NCI-H446 (cell line): ENCODE measurements at places on chromosomes 5 and 9.

DNA sequence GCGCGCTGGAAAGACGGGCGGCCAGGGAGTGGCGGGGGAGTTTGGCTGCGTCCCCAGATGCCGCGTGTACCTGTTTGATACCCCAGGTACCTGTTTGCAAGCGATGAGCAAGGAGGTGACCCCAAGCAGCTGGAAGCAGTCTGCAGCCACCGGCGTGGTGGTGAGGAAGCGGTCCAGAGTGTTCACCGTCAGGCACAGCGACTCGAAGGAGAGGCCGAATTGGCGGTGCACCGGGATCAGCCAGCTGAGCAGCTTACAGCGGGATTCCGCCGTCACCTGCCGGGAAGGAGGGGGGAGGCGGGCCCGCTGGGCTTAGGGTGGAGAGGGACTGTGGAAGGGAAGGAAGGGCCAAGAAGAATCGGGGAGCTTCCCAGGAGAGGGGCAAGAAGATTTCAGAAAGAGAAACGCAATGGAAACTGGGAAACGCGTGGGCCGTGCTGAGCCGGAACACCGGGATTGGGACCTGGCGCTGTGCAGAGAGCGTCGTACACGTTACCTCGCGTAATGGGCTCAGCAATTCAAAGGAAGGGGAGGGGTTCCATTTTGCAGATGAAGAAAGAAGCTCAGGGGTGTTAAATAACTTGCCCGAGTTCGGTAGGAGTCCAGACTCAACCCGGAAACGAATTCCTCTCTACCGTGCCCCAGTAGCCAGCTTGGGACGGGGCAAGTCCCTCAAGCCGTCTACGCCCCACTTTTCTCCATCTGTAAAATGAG lies 980 bp downstream of the CCNO start:
- no peak for DNase-seq

GRCh38 chr5:14236757-14237156 lies 93.6 kb downstream of the TRIO start:
- DNase-seq = no peak

DNA sequence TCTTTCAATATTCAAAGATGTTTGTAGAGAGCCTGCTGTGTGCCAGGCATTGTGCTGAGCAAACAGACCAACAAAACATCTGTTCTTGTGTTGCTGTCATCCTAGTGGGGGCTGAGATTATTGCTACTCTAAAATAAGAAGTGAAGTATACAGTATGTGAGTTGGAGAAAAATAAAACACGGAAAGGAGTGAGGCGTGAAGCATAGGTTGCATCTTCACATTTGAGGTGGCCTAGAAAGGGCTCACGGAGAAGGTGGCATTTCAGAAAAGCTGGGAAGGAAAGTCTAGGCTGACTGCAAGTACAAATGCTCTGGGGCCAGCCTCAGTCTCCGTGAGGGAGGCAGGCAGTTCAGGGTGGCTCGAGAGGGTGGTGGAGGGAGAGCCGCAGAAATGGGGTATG lies 80.3 kb downstream of the CSNK1A1 start:
- no peak for DNase-seq

DNA sequence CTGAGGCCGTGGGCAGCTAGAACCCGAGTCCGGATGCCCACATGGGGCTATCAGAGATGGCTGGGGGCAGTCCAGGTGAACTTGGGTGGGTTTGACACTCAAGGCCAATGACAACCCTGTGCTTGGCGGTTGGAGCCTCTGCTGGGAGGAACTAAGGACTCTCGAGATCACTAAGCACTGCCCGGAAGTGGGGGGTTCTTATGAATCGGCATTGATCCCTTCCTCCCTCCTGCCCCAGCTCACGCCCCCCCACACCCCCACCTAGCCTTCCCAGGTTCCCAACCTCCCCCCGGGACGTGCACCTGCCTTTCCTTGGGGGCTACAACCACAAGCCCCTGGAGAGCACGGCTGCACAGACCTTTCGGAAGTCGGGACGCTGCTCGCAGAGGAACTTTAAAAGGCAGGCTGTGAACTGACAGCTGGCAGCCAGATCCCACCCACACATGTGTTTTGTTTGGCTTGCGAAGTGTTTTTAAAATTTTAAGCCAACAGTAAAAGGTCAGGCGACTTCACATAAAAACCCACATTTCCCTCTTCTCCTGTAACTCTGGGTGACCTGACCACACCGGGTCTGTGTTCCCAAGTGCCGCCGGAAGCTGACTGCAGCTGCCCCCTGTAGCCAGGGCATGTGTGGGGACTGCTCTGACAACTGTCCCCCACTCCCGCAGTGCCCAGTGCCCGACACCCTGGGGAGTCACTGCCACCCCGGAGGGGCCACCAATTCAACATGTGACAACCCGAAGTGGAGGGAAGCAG lies 5.1 kb upstream of the RALGDS start:
- DNase-seq = no peak

GRCh38 chr5:35876922-35877321 lies 20.2 kb downstream of the IL7R start:
- no peak for DNase-seq

- DNase-seq = no peak
Measured at GRCh38 chr9:14310311-14310710, 3.6 kb downstream of the NFIB start.

- peak; percentile 8 for DNase-seq
Measured at GRCh38 chr9:111566234-111566633, 33.2 kb downstream of the PTGR1 start.

DNA sequence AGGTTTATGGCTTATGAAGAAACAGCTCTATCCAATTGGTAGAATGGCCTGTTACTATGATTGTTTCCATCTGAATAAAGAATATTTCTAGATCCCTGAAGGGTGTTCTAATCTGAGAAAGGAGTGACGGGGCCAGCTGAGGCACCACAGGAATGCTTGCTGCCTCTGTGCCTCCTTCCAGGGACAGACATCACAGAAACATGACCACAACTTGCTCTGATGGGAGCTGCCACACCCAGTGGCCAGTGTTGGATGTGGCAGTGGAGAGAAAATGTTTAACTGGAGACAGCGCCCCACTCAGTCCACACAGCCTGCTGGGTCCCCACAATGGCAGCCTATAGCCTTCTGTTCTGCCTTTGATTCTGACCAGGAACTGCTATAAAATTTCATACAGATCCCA lies 38.6 kb upstream of the TESK1 start:
- DNase-seq = no peak

DNA sequence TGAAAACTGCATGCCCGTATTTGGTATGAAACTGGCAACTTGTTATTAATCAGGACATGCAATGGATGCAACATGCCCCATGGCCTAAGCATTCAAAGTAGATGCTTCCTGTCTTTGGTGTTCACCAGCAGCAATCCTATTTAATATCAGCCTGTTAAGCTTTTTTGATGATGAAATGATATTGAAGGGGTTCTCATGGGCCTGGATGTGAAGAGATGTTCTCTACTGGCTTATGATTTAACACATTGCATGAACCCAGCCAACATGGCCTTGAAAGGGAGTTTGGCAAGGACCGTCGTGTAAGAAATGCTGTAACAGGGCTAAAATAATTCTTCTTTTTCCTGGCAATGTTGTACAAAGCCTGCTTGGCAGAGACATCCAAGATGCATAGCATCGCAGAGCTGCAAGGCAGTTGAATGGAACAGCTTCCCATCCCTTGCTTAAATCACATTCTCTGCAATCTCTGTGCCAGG lies 111.2 kb downstream of the SMARCA2 start:
- DNase-seq = peak; percentile 61

DNA sequence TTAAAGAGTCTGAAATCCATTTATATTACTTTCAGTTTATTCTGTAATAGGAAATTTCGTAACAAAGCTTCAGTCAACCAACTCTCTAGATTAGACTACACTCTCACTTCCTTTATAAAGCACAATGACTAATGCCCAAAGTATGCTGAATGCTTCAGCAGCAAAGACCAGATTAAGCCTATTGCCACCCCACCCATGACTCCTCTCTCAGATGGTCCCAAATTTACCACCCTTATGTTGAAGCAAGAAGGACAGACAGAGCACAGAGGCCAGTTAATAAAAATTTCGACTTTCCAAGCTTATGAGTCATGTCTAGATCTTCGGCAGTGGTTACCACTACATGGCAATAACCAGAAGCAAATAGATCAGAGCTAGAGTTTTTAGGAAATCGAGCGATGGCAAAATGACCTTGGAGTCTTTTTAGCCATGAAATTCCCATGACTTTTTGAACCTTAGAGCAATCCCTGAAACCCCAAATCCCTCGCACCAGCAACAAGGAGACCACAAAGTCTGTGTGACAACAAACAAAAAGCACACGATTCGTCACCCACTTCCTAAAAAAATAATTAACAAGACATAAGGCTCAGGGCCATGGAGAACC lies 287.8 kb upstream of the RASA1 start:
- DNase-seq = no peak

DNA sequence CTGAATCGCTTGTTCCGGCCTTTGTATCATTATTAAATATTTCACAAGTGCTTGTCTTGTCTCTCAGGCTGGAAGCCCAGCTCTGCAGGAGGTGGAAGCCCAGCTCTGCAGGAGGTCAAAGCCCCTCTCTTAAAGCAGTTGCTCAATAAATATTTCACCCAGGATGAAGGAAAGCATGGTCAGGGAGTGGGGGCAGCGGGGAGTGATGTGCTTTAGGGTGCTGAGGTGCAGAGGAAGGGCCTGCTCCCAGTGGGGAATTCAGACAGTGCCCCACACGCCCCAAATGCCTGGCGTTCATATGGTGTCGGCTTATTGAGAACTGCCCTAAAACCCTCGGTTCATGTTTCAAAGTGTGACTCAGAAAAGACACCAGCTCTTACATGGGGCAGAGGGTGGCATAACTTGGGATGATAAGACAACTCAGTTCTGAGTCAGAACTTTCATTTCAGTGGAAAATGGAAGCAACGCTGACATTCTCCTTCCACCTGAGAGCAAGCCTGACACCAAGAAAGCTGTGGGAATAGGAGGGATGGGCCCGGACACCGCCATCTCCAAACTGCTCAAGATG lies 114.3 kb upstream of the DAP start:
- no peak for DNase-seq

GRCh38 chr5:107127878-107128277 lies 542.9 kb downstream of the EFNA5 start:
- no peak for DNase-seq

GRCh38 chr5:109411627-109412026 lies 1.9 kb upstream of the PJA2 start:
- no peak for DNase-seq

GRCh38 chr5:159518371-159518770 lies 188.1 kb upstream of the IL12B start:
- DNase-seq = peak; percentile 8

GRCh38 chr9:123550012-123550411 lies 194.0 kb downstream of the CRB2 start:
- no peak for DNase-seq

DNA sequence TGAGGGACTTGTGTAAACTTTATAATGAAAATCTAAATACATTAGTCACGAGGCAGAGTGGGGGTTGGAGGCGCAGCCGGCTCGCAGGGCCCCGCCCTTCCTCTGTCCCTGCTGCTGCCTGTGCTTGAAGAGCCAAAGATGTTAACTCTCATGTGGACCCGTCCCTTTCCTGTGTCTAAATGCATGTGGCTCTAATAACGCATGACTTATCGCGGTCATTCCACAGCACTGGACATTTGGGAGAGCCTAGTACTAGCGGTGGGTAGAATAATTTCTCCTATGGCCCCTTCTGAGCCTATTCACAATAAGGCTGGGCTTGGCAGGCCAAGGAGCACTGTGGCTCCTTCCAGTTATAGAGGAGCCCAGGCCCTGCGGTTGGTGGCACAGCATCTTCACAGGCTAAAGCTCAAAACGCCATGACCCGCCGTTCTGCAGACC lies 82.3 kb upstream of the SIMC1 start:
- no peak for DNase-seq

DNA sequence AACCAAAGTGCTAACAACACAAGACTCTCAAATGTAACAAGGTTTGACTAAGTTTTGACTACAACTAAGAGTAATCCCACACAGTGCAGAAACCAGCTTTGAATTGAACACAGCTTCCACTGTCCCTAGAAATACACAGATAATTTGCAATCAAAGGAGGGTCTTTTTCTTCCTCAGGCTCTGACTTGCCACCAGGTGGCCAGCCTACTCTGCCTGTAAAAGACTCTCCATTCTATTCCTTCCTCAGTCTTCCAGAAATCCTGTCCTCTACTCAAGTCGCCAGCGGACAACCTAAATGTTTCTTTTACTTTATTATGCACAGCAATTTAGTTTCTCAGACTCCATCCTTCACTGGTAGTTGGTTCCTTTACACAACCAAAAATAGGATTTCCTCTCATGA lies 32.2 kb upstream of the MCTP1 start:
- no peak for DNase-seq

- no peak for DNase-seq
Measured at GRCh38 chr9:73093740-73094379, 57.8 kb upstream of the ANXA1 start.

- no peak for DNase-seq
Measured at GRCh38 chr5:14185326-14186058, 42.4 kb downstream of the TRIO start.

DNA sequence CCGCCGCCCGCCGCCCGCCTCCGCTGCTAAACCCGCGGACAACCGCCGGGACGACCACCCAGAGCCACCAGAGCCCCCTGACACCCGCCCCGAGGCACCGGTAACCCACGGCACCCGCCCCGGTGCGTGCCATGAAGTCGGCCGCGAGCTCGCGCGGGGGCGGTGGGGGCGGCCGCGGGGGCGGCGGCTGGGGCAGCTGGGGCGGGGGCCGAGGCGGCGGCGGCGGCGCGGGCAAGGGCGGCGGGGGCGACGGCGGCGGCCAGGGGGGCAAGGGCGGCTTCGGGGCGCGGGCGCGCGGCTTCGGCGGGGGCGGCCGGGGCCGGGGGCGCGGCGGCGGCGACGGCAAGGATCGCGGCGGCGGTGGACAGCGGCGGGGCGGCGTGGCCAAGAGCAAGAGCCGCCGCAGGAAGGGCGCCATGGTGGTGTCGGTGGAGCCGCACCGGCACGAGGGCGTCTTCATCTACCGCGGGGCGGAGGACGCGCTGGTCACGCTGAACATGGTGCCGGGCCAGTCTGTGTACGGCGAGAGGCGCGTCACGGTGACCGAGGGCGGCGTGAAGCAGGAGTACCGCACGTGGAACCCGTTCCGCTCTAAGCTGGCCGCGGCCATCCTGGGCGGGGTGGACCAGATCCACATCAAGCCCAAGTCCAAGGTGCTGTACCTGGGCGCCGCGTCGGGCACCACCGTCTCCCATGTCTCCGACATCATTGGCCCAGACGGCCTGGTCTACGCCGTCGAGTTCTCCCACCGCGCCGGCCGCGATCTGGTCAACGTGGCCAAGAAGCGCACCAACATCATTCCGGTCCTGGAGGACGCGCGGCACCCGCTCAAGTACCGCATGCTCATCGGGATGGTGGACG lies 499 bp downstream of the FBLL1 start:
- no peak for DNase-seq

GRCh38 chr5:178360222-178360925 lies 127.8 kb upstream of the PHYKPL start:
- no peak for DNase-seq

GRCh38 chr5:107514305-107514704 lies 156.4 kb downstream of the EFNA5 start:
- DNase-seq = no peak
